ENCODE measurements at places on chromosomes 5 and 9. TPM values are rescaled to one million over a fixed set of nuclear protein-coding genes. Genes with fewer than 3 reads are reported as not detected.

DNA sequence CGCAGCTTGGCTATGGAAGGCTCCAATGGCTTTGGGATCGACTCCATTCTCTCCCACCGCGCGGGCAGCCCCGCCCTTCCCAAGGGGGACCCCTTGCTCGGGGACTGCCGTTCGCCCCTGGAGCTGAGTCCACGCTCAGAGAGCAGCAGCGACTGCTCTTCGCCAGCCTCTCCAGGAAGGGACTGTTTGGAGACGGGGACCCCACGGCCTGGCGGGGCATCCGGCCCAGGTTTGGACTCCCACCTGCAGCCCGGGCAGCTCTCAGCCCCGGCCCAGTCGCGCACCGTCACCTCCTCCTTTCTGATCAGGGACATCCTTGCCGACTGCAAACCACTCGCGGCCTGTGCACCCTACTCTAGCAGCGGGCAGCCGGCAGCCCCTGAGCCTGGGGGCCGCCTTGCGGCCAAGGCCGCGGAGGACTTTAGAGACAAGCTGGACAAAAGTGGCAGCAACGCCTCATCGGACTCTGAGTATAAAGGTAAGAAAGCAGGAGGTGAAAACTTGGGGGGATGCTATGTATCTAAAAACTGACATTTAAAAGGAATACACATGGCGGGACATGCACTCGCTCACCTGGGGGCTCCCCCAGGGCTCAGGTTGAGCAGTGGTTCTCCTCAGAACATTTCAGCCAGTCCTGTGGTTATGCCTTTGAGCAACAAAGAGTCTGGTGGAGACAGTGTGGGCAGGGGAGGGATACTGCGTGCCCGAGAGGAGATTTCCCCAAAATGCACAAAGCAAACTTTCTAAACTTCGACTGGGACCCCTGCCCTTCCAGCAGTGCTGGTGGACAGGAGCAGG is 579 bp downstream of the BARHL1 start:
- no peak for DNase-seq

DNA sequence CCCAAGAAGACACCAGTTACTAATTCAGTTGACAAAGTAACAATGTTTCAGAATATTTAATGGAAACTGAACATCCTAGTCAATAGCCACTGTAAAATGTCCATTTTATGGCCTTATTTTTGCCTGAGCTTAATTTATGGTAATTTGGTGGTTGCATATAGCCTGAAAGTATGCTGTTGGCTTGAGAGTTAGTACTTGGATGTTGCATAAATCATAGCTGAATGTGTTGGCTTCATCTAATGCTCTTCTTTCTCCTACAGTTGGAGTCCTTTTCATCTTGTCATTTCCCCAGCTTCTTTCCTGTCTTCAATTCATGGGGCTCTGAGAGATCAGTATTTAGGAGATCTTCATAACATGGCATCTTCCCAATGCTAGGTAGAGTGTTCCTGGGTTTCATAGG is 164.6 kb downstream of the MAT2B start:
- no peak for DNase-seq

GRCh38 chr9:115254287-115255180 is 136.6 kb upstream of the TNC start:
- DNase-seq: no peak

DNA sequence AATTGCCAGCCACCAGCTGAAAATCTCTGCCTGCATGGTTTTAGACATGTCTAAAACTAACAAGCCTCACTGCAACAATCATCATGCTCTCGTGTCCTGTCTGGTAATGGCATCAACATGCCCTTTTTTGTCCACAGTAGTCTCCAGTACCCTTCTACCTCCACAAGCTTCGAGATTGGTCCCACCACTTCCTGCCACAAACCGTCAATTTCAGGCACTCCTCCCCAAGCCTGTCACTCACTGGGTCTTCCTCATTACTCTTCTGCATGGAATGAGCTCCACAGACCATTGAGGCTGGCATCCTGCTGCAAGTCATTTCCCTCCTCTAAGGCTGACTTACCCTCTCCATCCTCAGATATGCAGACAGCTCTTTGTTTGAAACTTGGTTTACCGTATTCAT is 9.0 kb downstream of the LPAR1 start:
- no peak for DNase-seq

FCN1 gene
- 2.5 TPM for total RNA-seq

DNA sequence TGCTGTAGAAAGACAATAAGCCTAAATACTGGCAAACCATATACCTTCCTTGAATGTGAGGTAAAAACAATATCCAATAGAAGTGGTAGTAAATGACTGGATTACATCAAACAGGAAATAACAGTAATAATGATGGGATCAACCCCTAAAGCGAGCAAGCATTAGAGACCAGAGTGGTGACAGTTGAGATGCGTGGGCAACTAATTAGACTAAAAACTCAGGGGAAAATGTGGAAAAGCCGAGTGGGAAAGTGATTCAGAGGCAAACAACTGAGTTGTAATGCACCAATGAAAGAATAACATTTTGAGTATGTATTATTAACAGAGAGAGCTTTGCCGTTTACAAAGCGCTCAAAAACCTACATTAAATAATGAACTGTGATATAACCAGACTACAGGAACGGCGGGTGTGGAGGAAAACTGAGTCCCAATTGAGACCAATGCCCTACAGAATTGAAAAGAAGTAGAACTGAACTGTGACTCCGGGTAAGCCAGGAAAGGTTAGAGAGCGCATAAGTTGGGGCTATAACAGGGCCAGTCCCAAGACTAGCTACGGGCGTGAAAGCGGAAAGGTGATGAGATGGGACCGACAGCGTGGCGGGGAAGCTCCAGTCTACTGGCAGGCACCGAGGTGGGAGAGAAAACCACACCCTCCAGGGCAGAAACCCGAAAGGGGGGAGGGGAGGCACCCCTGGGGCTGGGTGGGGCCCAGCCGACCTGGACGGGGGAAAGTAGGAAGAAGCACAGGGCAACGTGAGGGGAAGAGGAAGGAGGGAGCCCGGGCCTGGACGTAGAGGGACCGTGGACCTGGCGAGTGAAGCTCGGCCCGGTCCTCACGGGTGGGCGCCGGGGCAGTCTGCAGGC is 592 bp downstream of the UBAP2 start:
- peak; percentile 39 for DNase-seq

GRCh38 chr9:86783884-86784283 is 163.4 kb downstream of the GAS1 start:
- DNase-seq: no peak

GRCh38 chr9:18362166-18362565 is 111.8 kb upstream of the ADAMTSL1 start:
- DNase-seq: no peak

DNA sequence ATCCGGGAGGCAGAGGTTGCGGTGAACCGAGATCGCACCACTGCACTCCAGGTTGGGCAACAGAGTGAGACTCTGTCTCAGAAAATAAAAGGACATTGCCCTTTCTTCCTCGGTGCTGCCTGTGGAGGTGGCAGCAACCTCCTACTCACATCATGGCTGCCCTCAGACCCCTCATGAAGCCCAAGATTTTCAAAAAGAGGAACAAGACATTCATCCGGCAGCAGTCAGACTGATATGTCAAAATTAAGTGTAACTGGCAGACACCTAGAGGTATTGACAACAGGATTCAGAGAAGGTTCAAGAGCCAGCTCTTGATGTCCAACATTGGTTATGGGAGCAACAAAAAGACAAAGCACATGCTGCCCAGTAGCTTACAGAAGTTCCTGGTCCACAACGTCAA is 12.6 kb upstream of the PAX5 start:
- no peak for DNase-seq

DNA sequence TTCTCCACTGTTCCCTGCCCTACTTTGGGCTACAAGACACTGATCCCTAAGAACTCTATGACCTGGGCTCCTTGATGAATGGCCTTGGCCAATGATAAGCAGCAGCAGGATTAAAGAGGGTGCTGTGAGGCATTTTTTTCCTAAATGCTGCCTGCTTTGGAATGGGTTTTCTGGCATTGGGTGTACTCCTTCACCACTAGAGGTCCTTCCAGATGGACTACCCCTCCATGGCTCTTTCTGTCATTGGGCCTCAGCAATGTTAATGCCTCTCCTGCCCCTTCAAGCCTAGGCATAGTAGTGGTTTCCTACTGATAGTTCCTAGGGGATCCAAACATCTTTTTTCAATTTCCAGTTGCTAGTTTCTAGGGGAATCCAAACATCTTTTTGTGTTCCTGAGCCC is 319.3 kb upstream of the RPS23 start:
- DNase-seq: no peak

WDR38 gene
- not detected for total RNA-seq

DNA sequence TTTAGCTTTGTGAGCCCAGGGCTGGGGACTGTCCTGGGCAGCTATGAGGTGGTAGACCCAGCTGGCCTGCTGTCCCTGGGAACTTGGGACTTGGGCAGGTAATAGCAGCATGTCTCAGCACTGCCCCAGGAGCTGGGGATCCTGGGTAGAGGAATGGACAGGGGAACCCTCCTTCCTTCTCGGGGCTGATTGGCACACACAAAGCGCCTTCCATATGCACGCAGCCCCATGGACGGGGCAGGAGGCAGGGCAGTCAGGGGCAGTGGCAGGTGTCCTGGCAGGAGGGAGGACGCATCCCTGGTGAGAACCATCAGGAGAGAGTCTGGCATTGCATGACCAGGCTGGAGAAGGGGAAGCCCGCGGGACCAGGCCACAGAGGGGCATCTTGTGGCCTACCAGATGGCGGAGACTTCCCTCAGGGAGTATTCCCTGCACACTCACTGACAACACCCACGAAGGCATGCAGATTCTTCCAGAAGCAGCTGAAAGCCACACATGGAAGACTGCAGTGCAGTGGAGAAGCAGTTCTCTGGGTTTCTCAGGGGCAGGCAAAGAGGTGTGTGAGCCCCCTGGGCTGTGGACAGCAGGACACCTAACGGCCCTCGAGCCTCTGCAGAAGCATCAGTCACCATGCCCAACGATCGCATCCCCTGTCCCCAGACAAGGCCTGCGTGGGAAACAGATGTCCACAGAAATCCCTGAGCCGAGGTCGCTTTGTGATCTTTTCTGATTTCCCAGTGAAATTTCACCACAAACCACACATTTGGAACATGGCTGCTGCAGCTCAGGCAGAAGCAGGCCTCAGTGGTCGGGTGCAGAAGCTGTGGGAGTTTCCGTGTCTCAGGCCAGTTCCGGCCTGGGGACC is 7.0 kb upstream of the NKD2 start:
- no peak for DNase-seq

GRCh38 chr9:82981552-82981951 is 81.4 kb downstream of the RASEF start:
- no peak for DNase-seq

- DNase-seq: no peak
Measured at GRCh38 chr9:17083258-17083657, 51.6 kb upstream of the CNTLN start.

DNA sequence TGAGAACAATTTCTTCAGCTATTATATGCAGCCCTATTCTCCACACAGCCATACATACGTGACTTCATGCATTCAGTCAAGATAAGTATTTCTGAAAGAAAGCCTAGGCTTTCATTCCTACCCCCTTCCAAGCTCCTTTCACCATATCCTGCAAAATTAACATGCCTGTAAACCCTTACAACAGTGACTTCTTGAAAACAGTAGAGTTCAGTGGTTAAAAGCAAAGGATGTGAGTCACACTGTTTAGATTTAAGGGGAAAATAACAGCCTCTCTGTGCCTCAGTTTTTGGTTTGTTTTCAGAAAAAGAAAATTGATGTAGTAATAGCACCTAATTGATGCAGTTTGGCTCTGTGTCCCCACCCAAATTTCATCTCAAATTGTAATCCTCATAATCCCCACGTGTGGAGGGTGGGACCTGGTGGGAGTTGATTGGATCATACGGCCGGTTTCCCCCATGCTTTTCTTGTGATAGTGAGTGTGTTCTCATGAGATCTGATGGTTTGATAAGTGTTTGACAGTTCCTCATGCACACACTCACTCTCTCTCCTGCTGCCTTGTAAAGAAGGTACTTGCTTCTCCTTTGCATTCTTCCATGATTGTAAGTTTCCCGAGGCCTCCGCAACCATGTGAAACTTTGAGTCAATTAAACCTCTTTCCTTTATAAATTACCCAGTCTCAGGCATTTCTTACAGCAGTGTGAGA is 264.8 kb downstream of the CETN3 start:
- no peak for DNase-seq

DNA sequence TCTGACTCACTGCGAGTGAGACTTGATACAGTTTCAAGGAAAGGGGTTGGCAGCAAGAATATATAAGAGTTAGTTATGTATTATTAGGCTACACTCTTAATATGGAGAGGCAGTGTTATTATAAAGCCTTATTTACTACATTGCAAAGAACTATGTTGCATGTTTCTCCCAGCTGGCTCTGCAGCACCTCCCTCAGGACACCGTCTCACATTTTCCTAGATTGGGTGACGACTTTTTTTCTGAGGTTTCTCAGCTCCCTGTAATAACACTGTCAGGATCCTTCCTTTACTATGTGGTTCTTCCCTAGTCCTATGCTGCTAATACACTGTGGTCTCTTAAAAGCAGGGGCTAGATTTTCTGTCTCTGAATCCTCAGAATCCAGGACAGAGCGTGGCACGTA is 153.7 kb downstream of the INSYN2B start:
- no peak for DNase-seq

DDX41 gene
- 36.0 TPM for total RNA-seq

DNA sequence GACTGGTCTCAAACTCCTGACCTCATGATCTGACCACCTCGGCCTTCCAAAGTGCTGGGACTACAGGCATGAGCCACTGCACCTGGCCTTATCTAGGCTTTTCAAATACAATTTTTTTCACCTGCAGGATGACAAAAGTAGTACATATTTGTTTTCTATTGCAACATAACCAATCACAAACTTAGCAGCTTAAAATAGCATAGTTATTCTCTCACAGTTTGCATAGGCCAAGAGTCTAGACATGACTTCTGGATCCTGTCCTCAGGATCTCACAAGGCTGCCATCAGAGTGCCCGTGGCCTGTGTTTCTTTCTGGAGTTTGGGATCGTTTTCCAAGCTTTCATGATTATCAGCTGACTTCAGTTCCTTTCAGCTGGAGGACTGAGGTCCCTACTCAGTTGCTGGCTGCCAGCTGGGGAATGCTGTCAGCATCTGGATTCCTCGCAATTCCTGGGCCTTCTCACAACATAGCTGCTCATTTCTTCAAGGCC is 348.9 kb downstream of the ARHGEF28 start:
- peak; percentile 23 for DNase-seq

DNA sequence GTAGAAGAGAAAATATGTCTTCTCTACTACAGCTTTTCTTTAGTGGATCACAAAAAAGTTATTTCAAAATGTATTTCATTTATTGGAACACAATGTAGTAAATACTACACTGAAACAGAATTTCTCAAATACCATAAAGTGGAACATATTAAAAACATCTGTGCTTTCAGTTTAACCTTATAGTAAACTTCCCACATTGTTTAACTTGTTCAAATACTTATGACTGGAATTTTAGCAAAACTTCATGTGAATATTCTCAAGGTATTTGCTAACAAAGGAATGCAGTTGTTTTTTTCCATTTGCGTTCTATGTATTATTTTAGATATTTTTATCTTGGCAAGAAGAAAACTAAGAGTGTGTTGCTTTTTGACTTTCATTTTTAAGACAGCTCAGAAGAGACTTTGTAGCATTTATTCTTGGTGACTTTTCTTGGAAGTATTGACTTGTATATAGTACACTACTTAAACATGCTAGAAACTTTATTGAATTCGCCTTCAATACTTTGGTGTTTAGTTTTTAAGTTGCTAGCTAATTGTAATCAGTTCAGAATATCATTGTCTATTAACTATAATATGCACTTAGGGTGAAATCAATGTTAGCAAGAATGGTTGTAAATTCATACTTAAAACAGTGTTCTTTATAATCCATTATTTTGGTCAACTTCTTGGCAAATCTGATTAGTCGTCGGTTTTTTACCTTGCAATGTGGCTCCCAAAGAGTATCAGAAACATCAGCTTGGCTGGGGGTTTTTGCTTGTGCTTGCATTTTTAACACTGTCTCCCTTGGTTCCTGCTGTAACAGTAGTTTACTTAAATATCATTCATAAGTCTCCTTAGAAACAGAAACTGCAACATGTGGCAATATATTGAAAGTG is 5.0 kb upstream of the RHOBTB3 start:
- DNase-seq: no peak

DOCK8 gene
- total RNA-seq: 5.0 TPM

Data from right cardiac atrium (tissue), 5 donors.